Fibroblast of skin of left quadriceps (primary cell): ENCODE measurements at places on chromosomes 7 and 10.
A peak's percentile ranks its signal among the peaks of the same experiment; 100 is the strongest.

- peak; percentile 44 for DNase-seq
Measured at GRCh38 chr7:22488643-22489462, 11.1 kb downstream of the STEAP1B start.

GRCh38 chr10:131708225-131708880, 192.5 kb upstream of the PPP2R2D start:
- DNase-seq, result no peak

DNA sequence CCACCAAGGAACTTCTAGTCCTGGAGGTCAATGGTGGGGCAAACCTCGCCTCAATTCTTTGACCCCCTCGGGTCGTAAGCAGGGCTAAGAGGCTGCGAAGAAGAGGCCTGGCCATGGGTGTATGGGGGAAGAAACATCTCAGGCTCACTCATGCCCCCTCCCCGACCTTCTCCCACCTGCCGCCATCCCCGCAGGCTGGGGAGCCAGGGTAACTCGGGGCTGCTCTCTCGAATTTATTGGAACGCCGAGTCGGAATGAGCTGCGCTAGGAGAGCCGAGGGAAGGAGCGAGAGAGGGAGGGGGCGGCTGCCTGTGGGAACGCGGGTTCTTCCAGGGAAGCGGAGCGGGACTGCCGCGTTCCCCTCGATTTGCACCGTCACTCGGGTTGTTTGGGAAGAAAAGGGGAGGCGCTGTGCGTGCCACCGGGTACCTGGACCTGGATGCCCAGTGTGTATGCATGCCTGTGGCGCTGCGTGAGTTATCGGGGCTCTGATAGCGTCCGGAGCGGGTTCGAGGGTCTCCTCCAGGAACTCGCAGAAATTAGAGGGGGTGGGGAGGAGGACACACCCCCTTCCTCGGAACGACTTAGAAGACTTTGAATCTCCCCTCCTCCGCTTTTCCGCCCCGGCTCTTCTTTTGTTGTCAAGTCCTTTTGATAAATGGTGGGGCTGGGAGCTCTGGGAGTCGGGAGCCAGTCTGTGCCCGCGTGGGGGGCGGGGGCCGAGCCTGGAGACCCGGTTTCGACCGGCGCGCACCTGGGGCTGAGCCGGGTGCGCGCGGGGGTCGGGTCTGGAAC, 1.8 kb upstream of the ZNF503 start:
- DNase-seq, result no peak

GRCh38 chr7:40544221-40544723, 409.5 kb downstream of the SUGCT start:
- DNase-seq, result peak; percentile 22

DNA sequence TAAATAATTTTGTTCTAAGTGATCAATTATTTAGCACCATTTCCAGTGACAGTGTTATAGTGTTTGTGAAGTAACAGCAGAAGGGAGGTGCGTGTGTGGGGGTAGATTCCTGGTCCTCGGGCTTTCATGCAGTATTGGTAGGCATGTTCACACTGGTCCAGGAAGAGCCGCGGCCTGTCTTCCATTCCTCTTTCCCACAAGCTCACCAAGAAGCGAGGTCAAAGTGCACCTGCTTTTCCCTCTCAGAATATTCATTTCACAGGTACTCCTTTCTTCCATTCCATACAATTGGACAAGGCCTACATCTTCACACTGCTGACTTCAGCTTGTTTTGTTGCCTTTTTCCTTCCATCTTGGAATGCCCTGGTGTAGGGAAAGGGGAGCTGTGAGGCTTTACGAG, 151.8 kb upstream of the CELF2 start:
- DNase-seq, result no peak
